NCI-H1092 treated with DMSO at 0.1 percent for 48 hours (cell line): ENCODE measurements at places on chromosomes 3 and 15.

GRCh38 chr3:20080956-20081554, 40.8 kb downstream of the KAT2B start:
- DNase-seq = peak; percentile 62

GRCh38 chr3:69129531-69129930, 7.1 kb upstream of the LMOD3 start:
- no peak for DNase-seq

- no peak for DNase-seq
Observed at GRCh38 chr15:72042865-72043264, 75.1 kb downstream of the MYO9A start.

DNA sequence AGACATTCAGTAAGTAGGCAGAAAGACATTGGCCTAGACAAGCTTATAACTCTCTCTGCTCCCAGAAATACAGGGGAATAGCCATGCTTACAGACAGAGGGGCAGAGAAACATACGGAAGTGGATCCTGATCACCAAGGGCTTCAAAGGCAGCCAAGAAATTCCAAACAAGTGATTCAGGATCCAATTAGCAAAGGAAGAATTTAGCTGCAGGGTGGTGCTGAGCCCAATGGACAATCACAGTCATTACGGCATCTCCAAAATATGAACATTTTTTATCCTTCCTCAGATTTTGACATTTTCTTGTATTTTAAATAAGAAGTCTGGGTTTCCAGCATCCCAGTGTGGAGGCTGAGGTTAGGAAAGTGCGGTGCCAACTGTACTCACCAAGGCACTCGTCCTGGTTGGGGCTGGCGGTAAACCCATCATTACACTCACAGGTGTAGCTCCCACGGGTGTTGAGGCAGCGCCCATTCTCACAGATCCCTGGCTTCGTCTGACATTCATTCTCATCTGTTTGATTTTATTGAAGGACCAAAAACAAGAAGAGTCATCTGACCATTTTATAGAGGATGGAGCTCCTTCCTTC, 96.8 kb downstream of the DUT start:
- no peak for DNase-seq

DNA sequence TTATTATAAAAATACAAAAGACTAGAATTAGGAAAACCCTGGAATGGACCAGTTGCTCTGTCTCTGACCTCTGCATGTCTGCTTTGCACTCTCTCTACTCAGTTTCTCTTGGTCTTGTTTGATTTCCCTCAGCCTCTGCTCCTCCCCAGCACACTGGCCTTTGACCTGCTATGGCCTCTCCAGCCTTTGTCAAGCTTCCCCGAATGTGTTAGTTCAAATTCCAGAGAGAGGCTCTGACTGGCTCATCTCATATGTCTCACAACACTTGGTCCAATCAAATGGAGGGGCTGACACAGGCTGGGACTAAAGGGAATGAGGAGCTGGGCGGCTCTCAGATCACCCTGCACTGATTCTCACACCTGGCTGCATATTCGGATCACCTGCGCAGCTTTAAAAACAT, 52.4 kb upstream of the CMTM8 start:
- no peak for DNase-seq

DNA sequence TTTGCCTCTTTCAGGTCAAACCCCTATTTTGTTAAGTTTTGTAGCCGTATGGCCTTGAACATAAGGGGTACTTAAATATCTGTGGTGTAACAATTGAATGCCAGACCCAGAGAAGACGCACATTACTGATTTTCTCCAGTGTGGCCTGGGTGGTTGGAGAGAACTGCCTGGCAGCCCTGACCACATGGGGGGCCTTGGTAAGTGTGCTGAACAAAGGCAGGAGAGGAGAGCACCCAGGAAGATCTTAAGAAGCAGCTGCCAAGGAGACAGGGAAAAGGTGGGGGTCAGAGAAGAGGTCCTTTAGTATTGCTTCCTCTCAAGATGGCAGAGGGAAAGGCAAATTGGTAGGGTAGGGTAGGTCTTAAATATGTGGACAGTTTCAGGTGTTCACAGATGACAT, 35.7 kb downstream of the TRANK1 start:
- no peak for DNase-seq

- no peak for DNase-seq
Observed at GRCh38 chr3:171385086-171385485, 75.1 kb downstream of the TNIK start.

DNA sequence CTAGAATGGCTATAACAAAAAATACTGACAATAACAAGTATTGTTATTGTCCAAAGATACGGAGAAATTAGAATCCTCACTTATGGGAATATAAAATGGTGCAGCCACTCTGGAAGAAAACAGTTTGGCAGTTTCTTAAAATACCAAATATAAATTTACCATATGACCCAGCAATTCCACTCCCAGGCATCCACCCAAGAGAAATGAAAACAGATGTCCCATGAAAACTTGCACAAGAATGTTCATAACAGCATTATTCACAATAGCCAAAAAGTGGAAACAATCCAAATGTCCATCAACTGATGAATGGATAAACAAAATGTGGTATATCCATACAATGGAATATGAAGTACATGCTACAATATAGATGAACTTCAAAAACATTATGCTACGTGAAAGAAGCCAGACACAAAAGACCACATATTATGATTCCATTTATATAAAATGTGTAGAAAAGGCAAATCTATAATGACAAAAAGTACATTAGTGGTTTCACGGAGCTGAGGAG, 9.4 kb downstream of the AAGAB start:
- no peak for DNase-seq

GRCh38 chr3:168544097-168544957, 448.6 kb upstream of the GOLIM4 start:
- no peak for DNase-seq

DNA sequence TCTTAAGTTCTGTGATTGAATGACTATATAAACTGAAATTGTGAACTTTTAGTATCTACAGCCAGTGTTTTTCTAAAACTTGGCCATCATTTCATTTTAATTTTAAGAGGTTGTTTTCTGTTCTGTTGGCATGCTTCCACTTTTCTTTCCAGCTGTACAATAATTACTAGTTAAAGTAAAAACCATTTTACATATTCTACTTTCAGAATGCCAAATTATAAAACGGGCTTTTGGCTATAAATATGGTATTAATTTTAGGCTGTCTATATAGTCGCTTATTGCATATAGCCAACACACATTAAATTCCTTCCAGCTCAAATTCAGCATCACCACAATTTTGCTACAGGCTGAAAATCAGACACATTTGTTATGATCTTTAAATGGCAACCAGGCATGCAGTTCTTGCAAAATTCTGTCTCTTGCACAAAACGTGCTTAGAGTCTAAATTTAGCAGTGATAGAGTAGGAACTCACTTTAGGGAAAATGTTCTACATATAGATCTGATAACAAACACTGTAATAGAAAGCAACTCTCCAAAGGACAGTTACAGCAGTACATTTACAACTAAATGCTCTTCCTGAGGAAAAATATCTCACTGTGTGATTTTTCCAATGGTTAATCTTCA, 81.1 kb downstream of the BTD start:
- no peak for DNase-seq

DNA sequence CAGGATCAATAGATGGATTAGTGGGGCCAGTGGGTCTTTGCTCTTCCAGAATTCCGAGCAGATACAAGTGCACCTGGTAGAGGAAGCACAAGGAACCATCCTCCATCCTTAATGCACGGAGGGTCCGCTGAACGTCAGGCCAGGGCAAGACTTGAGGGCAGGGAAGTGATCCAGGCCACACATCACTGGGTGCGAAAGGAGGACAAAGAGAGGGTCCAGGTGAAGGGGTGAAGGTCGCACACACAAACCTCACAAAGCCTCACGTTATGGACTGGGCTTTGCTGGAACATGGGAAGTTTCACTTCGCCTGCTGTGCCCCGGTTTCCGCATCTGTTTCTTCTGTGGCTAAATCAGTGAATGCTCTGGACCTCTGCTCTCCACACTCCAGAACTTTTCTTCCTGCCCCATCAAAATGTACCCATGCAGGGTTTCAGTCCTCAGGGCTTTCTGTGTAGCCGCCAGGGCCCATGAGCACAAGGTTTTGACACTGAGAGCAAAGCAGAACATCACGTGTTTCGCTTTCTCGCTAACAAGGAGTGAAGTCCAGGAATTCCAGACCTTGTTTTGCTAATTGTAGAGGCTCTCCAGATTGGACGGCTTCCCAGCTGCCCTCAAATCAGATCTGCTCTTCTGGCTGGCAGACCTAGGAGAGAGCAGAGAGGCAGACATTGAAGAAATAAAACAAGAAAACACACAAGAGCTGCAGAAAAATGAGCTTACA, 56.3 kb downstream of the KLF15 start:
- DNase-seq = no peak

DNA sequence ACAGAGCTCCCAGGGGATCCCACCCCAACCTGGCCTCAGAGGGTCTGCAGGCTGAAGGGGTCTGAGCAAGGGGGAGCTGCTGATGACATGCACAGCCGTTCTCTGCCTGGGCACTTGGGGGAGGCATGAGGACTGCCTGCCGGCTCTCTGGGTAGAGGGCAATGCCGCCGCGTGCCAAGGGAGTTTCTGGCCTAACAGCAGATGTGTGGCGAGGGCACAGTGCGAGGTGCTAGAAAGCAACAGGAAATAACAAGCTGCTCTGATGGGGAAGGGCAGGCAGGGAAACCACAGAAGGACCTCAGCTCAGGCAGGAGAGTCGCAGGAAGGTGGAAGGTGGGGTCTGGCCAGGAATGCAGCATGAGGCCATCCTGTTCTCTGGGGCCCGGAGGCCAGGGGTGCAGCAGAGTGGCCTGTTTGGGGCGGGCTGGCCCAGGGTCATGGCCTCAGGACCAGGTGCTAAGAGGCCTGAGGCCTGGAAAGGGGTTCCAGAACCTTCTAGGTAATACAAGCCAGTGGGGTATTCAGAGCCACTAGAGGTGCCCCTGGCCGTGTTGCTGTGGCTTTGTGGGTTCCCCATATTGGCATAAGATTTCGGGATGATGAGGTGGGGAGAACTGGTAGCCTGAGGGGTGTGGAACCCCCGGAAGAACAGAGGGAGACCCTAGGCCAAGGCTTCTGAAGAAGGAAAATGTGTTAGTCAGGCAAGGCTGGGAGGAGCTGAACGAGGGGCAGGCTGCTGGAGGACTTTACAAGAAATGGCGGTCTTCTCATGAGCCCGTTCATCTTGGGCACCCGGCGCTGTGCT, 41.2 kb downstream of the RGMA start:
- no peak for DNase-seq

DNA sequence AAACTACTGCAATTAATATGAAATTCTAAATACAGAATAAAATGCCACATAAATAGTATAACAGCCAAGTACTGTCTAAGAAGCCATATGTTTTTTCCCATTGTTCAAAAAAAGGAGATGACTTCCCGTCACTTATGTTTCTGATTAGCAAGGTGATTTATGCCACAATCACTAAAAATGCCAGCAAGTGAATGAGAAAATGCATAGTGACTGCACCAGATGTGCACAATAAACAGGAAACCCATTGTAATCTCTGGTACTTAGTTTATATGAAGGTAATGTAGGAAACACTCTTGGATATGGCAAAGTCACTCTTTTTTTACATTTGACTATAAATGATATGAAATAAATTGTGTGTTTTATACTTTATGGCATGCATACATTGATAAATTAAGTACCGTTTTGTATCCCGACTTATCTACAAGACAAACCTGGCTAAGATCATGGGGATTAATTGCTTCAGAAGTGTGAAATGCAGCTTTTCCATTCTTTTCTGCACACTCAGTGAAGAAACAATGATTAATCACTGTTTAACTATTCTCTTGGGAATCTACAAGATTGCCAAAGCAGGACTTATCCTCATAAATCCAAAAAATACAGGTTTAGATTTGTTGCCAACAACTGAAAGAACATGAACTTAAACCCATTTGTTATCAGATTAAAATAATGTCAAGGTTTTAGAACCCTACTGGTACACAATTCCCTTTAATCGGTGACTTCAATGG, 164.5 kb downstream of the TBC1D5 start:
- DNase-seq = no peak

GRCh38 chr3:108552267-108553159, 36.7 kb downstream of the CIP2A start:
- DNase-seq = peak; percentile 49

DNA sequence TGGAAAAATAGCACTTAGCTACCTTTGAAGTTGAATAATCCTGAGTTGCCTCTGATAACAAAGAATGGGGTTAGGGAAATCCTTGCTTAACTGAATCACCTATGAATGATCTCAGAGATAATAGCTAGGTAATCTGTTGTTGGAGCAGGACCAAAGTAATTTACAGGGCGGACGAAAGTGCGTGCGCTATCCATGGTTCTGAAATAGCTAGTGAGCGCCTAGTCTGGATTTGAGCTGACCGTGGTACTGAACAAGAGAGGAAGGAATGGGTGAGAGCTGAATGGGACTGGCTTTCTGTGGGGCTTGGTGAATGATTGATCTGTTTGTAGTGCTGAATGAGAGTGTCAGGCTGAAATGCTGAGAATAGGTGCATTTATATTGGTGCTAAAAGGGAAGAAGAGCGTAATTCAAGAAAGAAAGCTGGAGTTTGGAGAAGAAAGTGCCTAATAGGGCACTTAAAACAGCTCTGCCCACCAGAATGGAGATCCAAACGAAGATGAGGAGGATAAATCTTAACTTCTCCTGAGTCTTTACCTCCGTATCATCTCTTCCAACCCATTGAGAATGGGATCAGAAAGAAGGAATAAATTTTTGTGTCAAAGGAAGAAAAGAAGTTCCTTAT, 10.1 kb downstream of the SCN10A start:
- no peak for DNase-seq

- DNase-seq = no peak
Observed at GRCh38 chr3:71050538-71051258, 532.8 kb downstream of the FOXP1 start.

DNA sequence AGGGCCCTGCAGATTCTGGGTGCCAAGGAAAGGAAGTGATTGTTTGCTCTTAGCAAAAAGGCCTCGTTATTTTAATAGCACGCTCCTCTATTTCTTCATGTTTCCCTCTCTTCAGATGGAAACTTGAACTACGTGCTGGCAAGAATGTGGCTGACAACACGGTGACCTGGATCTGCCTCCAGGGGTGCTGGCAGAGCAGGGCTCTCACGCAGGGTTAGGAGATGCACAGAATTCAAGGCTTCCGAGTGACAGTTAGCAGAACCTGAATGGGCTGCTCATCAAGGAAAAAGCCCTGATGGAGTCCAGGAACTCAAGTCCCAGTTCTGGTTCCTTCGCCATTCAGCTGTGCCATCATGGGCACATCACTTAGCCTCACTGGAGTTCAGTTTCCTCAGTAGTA, 22.7 kb downstream of the CYP19A1 start:
- DNase-seq = no peak

GRCh38 chr15:101568821-101569555, 79.5 kb upstream of the PCSK6 start:
- no peak for DNase-seq

DNA sequence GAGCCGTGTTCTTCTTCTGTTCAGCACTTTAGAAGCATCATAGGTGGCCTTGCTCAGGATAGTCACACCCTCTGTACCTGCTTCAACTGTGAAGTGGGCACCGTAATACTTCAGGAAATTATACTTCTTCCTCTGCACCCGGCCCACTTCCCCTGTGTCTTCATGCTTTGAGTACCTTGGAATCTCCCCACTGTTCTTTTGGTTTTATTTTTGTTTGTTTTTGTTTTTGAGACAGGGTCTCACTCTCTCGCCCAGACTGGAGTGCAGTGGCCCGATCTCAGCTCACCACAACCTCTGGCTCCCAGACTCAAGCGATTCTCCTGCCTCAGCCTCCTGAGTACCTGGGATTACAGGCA, 1.7 kb downstream of the P2RY14 start:
- no peak for DNase-seq
